AG10803 (cell line): ENCODE measurements at places on chromosomes 4 and X.

DNA sequence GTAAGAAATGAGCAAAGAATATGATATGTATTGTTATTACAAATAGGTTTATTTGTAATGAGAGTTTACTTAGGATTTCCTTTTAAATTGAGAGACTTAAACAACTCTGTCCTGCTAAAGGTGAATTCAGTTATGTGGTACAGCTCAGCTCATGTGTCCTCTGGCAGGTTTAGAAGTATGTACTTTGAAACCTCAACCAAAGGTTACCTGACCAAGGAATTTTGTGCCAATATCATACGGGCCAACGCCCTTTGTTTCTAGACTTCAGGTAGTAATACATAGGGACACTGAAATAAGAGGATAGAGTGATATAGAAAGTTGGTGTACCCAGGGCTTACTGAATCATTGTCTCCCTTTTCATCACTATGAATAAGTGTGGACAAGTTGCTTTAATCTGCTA is 25.7 kb downstream of the SLAIN2 start:
- DNase-seq: no peak

- DNase-seq: no peak
These were observed 94.2 kb downstream of the PJA1 start for GRCh38 chrX:69070949-69071650.

DNA sequence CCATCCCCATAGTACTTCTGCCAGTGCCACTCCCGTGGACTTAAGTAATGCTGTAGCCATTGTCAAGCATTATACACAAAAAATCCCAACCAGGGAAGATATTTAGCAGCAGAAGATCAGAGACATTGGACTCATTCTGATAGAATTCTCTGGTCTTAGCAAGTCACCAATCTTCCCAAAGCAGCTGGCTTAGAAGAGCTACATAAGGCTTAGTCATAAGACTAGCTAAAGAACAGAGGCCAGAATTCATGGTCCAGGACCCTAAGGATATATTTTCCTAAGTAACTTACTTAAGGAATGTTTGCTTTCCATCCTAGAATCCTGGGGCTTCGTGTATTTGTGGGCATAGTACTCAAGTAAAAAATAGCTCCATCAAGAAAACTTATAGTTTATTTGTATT is 100.3 kb upstream of the SLIT2 start:
- DNase-seq: no peak

DNA sequence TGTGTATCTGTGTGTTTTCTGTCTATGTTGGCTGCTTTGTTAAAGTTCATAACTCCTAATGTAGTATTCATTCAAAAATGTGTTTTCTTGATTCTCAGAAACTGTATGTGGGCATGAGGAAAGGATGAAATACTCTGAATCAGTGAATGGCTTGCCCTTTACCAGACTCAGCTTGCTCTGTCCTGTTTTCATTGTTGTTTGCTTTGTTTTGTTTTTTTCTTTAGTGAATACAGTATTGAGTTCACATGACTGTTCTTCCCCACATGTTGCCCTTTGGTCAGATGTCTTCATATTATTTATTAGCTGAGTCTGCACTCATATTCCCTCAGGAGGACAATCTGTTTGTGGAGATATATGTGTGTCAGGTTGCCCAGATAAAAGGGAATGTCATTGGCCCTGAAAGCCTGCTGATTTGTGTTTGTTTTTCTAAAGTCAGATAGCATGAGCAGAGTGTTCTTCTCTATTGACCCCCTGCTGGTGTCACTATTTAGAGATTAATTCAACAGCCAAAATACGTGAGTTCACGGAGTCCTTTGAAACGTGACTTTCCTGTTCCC is 1184.4 kb downstream of the RPA4 start:
- no peak for DNase-seq

DNA sequence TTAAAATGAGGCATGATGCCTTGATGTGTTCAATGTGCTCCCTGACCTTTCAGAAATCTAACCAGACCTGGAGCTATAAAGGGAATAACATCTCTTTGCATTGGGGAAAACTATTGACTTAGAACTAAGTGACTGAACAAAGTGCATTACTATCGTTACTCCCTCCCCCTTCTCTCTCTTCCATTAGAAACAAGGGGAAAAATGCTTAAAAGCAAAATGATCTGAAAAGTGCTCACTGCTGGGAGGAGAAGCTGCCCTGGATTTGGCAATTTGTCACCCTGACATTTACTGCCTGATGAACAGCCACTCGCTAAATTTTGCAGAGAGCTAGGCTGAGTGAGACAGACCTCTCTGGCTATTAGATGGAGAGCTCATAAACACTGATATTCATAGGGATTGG is 48.6 kb upstream of the PARM1 start:
- no peak for DNase-seq

- DNase-seq: no peak
These were observed 72.0 kb upstream of the PRDM5 start for GRCh38 chr4:120994521-120994920.

DNA sequence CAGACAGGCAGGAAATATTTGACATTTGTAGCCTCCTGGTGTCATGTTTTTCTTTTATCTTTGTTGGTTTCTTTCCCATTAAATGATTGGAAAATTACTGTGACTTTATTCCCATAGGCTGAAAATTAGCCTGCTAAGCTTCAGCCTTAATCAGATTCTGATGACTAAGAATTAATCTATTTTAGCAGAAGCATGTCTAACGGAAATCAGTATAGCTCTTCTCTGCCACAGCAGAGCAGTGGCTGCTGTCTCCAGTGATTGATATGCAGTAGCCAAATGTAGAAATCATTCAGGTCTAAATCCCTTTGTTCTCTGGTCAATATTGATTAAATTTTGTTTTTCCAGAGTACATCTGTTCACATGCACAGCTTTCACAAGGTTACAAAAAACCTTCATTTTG is 199.3 kb downstream of the GC start:
- no peak for DNase-seq

DNA sequence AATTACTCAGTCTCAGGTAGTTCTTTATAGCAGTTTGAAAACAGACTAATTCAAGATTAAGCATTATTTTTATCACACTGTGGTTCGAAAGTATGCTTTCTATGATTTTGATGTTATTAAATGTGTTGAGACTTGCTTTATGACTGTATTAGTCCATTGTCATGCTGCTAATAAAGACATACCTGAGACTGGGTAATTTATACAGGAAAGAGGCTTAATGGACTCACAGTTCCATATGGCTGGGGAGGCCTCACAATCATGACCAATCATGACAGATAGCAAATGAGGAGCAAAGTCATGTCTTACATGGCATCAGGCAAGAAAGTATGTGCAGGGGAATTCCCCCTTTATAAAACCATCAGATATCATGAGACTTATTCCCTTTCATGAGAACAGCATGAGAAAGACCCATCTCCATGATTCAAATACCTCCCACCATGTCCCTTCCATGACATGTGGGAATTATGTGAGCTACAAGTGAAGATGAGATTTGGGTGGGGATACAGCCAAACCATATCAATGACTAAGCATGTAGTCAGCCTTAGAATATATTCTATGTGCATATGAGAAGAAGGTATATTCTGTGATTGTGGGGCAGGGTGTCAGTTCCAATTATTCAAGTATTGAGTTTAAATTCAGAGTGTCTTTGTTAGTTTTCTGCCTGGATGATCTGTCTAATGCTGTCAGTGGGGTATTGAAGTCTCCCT is 44.6 kb upstream of the UGT2A1 start:
- DNase-seq: no peak

GRCh38 chrX:10636337-10636736 is 16.0 kb upstream of the MID1 start:
- peak; percentile 59 for DNase-seq
